ENCODE measurements at places on chromosomes 1 and 21.

DNA sequence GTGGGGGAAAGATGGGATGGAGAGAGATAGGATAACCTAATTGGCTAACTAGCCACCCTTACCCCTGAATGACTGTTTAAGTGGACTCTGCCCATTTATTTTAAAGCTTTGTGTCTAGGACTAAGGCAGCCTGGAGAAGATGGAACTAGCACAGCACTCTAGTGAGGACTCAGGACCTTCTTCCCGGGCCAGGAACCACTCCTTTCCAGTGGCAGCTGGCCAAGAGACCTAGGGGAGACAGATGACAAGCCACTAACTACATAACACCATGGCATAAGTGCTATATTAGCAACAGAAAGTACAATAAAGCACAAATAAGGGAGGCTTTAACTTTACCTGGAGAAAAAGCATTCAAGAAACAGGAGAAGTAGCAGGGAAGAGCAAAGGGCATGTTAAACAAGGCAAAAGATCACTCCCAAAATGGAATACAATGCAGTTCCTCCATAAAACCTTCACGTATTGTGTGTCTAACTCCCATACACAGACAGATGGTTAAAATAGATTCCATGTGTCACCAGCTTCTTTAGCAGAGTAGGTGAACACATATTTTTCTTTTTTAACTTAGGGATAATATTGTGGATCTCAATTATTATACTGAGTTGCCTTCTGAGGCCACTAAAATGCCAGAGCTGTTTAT, 20.6 kb downstream of the CLCA1 start:
- DNase-seq, result no peak

GRCh38 chr21:40080385-40080784, 213.1 kb downstream of the PCP4 start:
- DNase-seq, result no peak

- no peak for DNase-seq
Observed at GRCh38 chr21:22961258-22961657, 1963.0 kb downstream of the NCAM2 start.

DNA sequence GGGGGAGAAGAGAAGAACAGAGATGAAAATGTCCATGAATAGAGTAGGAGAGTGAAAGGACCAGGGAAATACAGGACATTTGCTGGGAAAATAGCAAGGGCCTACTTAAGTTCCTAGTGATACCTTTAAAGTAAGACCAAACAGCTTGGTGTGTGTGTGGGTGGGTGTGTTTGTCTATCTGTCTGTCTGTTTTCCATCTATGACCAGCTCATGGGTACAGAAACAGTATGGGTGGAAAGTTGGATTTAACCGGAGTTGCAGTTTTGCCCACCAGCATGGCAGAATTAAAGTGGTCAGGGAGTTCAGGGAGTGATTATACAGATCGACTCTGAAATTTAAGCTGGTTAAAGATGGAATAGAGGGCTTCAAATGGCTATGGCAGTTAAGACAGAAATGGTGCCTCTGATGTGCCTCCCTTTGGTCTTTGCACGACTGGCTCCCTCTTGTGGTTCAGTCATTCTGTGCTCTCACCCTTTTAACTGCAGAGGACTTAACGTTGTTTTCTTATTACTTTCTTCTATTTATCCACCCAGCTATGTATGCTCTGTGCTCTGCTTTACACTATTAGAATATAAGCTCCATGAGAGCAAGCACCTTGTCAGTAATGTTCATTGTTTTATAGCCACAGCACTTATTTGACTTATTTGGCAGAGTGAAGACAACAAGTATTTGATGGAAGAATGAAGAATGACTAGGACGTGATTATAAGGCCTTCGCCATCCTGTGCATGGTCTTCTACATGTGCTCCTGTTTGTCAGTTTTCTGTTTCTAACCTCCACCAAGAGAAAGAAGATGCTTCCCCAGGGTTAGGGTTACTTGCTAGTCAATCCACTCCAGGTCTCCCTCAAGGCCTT, 72.7 kb upstream of the AK4 start:
- DNase-seq, result no peak

DNA sequence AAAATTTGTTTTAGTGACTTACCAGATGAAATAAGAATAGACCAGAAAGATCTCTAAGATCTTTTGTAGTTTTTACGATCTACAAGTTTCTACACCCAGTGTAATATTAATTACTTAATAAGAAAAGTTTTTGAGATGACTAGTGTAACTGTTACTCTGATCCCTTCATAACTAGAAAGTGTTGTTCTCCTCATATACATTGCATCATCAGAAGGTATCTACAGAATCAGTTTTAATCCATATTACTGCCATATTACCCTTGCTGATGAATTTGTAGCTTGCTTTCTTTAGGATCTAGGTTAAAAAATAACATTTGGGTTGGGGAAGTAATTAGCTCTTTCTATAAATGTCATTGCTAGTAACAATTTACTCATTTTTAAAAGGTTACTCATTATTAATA, 72.5 kb downstream of the GPR161 start:
- no peak for DNase-seq

- no peak for DNase-seq
Observed at GRCh38 chr21:40846103-40846502, 855 bp downstream of the DSCAM start.

DNA sequence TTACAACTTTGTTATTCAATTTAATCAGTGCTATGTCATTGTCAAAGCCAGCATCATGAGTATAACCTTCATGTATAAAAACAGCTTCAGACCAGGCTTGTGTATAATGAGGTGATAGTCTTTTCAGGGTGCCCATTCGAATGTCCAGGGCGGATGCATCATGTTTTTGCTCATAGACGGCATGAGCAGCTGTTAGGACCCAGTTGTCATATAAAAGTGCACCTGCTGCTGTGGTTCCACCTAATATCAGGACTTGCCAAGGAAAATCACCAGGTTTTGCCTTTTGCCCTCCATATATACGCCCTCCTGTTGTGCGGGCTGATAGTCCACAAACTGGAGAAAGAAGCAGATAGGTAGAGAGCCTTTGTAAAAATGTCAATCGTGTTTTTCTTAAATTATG, 14.9 kb downstream of the TARDBP start:
- DNase-seq, result no peak

Measured in activated CD8-positive, alpha-beta memory T cell treated with anti-CD3 and anti-CD28 coated beads for 48 hours (primary cell).